DMS53 (cell line): ENCODE measurements at places on chromosomes 2 and 18.

DNA sequence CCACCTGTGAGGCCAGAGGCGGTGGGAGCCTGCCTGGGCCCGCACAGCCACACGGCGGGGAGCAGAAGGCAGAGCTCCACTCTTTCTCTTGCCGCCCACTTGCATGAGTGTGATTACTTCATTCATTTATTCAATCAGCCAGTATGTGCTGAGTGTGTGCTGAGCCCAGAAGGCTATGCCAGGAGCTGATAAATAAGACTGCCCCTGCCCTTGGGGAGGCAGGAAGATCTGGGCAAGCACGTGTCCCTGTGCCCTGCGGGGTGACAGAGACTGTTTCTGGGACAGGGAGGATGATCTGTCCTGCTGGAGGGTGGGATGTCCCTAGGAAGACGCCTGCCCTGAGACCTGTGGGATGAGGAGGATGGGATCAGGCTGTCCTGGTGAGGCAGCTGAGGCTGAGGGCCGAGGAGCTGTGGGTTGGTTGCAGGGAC, 250.8 kb downstream of the DYSF start:
- DNase-seq = no peak

DNA sequence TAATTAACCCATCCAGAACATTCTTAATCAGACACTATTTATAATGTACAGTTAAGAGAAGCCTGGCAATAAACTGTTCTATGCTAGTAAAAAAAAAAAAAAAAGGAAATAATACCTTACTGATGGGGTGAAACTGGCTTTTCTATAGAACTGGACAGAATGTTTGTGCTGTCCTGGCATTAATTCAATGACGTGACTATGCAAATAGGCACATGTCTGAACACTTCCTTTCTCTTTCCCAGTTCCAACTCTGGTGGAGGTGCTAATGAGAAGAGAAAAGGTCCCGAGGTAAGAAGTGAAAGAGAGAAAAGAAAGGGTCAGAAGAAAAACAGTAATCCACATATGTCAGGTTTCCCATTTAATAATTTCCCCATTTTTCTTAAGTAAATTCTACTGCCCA, 508.4 kb downstream of the ZEB2 start:
- DNase-seq = no peak

DNA sequence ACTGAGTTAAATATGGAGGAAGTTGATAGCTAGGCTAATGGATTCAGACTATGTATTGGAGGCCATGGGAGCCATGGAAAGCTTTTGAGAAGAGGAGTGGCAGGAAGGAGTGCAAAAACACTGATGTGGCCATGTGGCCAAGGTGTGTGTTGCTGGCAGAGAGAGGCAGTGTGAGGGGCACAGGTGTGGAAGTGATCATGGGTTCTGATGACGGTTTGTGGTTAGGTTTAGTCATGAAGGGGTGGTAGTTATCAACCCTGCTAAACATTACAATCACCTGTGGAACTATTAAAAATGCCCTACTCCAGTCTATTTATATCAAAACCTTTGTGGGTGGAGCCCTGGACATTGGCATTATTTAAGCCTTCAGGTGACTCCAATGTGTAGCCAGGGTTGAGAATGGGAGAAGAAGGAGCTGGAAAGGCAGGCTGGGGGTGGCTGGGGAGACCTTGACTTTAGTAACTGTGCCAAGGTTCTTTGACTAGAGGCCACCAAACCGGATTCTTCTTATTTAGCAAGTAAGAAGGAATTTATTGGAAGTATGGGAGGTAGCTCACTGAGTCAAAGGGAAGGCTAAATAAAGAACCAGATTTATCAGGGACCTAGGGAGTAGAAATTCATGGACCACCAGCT, 13.5 kb downstream of the GPR39 start:
- DNase-seq = no peak

GRCh38 chr18:48803951-48804855, 146.6 kb downstream of the SMAD7 start:
- DNase-seq = no peak

DNA sequence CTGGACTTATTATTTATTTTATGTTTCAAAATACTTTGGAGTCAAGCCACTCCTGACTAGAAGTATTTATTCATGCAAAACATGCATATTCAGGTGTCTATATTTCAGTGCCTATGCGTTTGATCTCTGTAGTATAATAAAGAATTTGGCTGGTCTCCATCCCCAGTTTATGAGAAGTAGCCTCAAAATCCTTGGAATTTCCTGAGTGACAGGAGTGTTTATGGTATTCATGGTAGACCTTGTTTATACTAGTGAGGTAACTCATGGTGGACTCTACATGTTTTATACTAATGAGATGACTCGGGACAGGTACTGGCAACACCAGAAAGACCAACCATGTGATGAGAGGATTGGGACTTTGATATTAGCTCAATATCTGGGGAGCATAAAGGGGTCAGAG, 43.9 kb upstream of the CSRNP3 start:
- DNase-seq = no peak
